Stimulated activated CD4-positive, alpha-beta T cell treated with anti-CD3 and anti-CD28 coated beads, Interleukin-2, amount 100 ng/mL, for 48 hours (primary cell): ENCODE measurements at places on chromosomes 7 and 10.

DNA sequence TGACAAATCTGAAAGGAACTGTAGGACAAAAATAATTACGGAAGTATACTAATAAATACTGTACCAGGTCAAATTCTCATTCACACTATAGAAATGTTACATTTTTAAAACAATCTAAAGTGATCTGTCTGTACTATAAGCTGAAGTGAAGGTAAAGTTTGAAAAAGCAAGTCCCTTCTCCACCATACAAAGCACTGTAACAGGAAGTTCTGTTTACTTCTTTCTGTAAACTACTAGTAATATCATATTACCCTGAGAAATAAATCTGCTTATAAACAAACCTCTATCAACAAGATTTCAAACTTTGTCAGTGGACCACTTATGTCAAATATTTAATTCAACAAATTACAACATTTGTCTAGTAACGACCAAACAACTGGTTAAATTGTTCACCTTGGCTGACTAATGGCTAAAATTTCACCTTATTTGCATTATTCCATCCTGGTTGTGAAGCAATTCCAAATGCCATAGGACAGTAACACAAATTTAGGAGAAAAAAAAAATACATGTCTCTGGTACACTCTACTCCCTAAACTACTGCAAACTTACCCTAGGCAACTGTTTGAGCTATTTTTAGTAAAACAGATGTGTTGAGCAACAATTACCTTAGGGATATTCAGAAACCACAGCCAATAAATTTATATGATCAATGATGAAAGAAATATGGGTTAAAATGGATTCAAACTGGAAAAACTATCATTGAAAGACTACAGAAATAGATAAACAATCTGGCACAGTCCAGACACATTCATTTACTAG is 126.0 kb downstream of the NRBF2 start:
- DNase-seq = no peak

- no peak for DNase-seq
These were observed 116.0 kb downstream of the NEURL1 start for GRCh38 chr10:103609231-103610082.

GRCh38 chr10:131272897-131273451 is 38.5 kb downstream of the TCERG1L start:
- DNase-seq = no peak

- DNase-seq = no peak
These were observed 12.0 kb upstream of the GLCCI1 start for GRCh38 chr7:7956531-7957128.

DNA sequence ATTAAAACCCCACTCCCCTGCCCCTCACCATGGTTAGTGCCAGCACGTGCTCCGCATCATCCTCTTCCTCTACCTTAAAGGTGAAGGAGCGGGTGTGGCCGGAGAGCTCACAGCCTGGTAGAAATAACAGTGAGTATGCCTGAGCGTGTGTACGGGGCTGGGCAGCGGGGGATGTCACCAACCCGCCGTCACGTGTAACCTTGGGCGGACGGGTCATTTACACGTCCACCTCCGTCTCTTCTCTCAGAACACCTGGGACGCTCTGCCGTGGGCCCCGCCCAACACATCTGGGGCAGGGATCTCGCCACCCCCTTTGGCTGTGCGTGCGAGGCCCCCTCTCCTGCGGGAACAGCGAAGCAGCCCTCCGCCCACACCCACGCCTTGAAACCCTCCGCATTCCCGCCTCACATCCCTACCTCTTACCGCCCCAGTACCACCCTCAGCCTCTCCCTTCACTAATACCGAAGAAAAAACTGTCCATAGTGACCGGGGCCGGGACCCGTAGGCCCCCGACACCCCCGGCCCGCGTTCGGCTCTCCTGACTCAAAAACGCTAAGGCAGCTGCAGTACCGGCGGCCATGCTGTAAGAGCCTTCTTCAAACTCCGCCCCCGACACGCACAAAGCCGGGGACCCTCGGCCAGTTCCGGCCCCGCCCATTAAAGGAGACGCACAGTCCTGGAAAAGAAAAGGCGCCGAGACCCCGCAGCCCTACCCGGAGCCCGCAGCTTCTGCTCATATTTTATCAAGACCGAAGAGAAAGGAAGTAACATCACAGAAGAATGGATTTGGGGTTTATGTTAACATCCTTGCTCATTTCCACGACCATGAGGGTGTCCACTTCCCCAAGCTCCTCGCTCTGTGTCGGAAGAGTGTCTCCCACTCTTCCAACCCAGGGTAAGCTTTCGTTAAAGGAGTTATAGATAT is at the start of gene NPM3:
Gene NPM3 (minus strand): TSS at position 636 of the 925 bp plus-strand sequence. CDS start 56 bp downstream, at position 580.
- peak; percentile 82 for DNase-seq
